Foreskin fibroblast (primary cell): ENCODE measurements at places on chromosomes 2 and 18.

GRCh38 chr2:149375801-149376361 is 45.5 kb downstream of the LYPD6 start:
- DNase-seq, result peak; percentile 63

DNA sequence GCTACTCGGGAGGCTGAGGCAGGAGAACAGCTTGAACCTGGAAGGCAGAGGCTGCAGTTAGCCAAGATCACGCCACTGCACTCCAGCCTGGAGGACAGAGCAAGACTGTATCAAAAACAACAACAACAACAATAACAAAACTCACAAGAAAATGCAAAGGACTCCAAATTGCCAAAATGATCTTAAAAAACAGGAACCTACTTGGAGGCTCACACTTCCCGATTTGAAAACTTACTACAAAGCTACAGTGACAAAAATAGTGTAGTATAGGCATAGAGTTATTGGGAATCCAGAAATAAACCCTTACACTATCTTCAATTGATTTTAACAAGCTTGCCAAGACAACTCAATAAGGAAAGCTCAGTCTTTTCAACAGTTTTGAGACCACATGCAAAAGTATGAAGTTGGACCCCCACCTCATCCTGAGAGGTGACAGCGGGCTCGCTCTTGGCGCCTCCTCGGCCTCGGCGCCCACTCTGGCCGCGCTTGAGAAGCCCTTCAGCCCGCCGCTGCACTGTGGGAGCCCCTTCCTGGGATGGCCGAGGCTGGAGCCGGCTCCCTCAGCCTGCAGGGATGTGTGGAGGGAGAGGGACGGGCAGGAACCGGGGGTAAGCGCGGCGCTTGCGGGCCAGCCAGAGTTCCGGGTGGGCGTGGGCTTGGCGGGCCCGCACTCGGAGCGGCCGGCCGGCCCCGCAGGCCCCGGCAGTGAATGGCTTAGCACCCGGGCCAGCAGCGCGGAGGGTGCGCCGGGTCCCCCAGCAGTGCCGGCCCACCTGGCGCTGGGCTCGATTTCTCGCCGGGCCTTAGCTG is 18.3 kb upstream of the ACVR2A start:
- no peak for DNase-seq

DNA sequence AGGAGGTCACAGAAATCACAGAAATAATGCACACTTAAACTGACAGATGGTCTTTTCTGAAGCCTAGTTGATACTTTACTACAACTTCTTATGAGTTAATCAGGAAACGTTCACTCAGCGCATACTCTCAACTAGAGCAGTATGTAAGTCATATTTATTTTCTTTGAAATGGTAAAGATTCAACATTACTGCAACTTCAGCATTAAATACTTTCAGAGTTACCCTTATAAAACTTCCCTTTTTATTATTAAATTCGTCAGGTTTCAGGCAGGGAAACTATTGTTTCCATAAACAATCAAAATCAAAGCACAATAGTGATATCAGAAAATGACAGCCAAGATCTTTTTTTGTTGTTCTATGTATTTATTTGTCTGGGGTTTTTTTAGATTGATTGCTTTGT is 222.6 kb upstream of the RND3 start:
- DNase-seq, result no peak

DNA sequence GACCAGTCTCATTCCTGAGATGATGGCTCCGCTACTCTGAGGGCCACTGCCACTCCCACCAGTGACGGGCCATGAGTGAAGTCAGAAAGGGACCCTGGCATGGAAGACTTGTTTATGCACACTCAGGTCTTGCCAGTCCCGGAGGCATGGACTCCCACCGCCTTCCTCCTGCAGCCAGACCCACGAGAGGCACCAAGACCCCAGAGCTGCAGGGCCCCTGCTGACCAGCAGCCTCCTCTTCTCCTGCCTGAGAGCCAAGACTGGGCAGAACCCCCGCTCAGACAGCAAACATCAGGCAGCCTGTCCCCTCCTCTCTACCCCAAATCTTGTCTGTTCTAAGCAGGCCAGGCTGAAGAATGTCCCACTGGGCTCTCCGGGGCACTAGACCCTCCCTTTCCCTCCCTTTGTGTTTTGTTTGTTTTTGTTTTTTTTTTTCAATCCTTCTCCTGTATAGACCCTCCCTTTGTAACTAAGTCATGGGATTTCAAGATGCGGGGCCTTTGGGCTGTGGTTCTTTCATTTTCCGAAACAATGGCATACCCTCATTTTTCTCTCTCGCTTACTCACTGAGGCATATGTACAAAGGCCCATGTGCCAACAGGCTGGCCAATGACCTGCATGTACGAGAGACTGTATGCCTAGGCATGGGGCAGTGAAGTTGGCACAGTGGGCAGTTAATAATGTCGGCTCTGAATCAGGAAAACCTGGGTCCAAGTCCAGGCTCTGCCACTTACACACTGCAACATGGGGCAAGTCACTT is 24.3 kb upstream of the MAPRE3 start:
- no peak for DNase-seq

DNA sequence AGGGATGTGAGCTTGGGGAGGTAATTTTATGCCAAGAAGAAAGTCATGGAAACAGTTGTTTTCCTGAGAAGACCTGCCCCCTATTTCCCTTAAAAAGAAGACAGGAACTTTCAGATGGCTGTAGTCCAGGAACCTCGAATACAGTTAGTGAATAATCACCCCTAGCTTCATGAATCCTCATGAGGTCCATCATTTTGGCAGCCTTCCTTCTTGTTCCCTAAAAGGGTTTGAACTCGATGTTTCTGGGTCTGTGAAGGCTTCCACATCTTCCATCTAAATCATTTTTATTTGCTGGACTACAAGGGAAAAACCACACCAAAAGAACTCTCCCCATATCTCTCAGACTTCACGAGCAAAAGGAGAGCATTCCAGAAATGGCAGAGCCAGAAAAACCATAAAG is 290.8 kb downstream of the SLC4A3 start:
- no peak for DNase-seq

GRCh38 chr18:76416911-76417310 is 78.1 kb downstream of the ZNF516 start:
- peak; percentile 84 for DNase-seq
